ELR (cell line): ENCODE measurements at places on chromosomes 16 and 17.
A peak's percentile ranks its signal among the peaks of the same experiment; 100 is the strongest.

DNA sequence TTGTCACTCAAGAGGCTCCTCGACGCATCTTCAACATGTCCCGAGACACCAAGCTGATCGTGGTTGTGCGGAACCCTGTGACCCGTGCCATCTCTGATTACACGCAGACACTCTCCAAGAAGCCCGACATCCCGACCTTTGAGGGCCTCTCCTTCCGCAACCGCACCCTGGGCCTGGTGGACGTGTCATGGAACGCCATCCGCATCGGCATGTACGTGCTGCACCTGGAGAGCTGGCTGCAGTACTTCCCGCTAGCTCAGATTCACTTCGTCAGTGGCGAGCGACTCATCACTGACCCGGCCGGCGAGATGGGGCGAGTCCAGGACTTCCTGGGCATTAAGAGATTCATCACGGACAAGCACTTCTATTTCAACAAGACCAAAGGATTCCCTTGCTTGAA, 101.0 kb downstream of the HS3ST2 start:
- no peak for DNase-seq

- no peak for DNase-seq
These were observed 10.1 kb downstream of the TEKT5 start for GRCh38 chr16:10684511-10685151.

GRCh38 chr16:69906838-69907401, 44.2 kb upstream of the CLEC18A start:
- DNase-seq: peak; percentile 77

- DNase-seq: no peak
These were observed 144.5 kb downstream of the FTO start for GRCh38 chr16:53848277-53848942.

- no peak for DNase-seq
These were observed 32.3 kb upstream of the TANC2 start for GRCh38 chr17:62933501-62934385.

DNA sequence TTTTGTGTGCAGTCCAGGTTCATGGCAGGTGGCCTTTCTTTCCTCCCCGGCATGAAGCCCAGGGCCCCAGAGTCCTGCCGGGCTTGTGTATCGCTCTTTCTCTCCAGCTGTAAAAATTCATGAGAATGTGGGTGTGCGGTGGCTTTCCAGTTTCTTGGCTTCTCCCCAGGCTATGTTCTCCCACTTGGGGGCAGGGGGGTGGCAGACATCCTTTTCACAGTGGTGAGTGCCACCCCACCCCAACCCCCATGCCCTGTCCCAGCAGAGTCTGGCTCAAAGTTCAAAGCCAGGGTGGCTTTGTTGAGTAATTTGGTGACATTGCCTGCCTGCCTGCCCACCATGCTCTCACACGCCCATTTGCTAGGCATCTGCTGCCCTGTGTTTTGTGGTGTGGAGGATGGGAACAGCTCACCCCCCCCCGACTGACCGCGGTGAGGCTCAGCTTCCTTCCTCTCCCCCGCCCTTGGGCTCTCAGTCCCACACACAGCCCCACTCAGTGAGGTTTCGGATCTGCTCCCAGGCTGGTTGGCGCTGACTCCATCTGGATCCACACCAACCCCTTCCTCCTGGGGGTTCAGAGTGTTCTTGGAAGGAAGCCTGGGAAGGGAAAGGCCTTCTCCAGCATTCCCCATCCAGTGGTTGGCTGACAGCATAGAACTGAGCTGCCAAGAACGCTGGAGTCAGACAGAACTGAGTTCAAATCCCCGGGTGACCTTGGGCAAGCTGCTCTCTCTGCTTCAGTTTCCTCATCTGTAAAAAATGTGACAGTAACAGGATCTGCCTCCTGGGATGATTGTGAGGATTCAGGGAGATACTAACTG, 36.0 kb downstream of the CHD9 start:
- DNase-seq: peak; percentile 78

DNA sequence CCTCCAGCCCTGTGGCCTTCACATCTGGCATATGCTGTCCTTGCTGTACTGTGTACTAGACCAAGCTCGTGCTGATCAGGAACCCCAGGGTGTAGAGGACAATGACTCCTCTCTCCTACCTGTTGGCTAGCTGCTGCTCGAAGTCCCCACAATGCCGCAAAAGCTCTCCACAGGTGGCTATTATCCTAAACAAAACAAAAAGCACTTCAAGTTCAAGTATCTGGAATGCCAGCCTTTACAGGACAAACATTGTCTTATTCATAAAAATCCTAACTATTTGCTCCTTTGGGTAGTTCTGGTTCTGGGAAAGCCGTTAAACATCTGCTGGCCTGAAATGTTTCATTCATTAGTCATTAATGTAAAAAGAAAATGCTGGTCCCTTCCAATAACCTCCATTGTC, 42.8 kb downstream of the COG7 start:
- DNase-seq: peak; percentile 50

DNA sequence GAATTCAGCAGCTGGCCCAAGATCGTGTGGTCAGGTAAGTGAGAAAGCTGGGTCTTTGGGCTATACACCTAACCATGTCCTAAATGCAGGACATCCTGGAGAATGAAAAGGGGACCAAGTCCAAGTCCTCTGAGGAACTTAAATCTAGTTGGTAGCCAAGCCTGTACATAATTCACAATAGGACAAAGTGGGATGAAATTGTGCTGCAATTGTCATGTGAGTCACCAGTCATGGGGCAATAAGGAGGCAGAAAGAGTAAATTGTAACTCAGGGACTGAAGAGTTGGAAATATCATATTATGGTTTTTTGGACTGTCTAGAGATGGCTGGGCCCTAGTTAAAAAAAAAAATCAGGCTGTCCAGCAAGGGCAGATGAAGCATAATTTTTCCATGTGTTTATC, 202.6 kb downstream of the CYLD start:
- DNase-seq: no peak

GRCh38 chr16:56212144-56212543, 20.9 kb downstream of the GNAO1 start:
- DNase-seq: peak; percentile 74

- DNase-seq: peak; percentile 83
These were observed 621 bp downstream of the CEP95 start for GRCh38 chr17:64507413-64507782.

DNA sequence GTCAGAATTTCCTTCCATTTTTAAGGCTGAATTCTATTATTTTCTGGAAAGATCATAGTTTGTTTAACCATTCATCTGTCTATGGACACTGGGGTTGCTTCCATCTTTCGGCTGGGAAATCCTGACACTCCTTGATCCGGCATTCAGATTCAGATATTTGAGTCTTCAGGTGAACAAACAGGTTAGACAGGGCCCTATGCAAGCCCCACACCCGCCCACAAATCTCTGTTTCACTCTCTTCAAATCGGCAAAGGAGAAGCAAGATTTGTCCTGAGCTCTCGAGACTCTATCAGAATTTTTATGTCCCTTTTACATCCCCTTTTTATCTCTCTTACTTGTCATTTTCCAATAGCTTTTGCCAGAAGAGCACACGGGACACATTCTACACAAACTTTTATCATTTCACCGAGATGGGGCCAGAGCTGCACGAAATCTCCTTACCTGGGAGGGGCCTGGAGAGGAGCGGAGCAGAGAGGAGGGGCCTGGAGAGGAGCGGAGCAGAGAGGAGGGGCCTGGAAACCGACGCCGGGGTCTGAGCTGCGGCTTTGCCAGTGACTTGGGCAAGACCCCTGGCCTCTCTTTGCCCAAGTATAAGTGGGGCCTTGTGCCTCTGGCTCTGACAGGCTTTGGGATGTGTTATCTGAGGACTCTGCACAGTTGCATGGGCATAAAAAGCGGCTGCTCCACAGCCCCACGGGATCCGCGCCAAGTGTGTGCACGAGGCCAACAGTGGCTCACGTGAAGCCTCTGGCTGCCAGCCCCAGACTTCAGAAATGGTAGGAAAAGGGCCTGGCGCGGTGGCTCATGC, 54.3 kb upstream of the RBFOX3 start:
- DNase-seq: no peak

DNA sequence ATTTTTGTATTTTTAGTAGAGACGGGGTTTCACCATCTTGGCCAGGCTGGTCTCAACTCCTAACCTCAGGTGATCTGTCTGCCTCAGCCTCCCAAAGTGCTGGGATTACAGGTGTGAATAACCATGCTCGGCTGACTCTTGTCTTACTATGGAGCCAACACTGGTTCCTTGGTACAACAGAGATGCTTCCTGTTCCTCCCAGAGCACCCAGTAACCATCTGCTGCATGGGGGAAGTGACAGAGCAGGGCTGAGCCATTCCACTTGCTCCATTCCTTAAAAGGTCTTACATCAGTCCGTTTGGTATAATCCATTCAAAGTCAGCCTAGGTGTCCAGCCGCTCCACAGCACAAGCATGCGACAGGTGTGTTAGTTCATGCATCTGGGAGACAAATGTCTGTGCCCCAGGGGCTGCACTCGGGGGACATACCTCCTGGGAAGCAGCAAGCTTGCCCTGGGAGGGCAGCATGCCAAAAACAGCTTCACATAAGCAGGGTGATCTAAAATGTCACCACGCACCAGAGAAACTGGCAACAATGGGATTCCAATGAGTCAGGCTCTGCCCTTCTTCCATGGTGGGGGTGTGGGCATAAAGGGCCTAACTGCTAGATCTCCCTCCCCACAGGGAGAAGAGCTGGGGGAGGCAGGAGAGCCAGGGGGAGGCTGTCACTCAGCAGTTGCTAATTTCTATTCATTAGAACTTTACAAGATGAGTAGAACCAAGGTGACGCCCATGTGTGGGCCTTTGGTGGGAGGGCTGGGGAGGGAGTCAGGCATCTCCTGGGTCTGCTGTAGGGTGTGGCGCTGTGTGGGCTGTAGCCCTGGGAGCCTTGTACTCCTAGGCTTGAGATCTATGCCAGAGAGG, 35.5 kb downstream of the PIPOX start:
- no peak for DNase-seq

- DNase-seq: no peak
These were observed 92.5 kb upstream of the HAS3 start for GRCh38 chr16:69012906-69013305.

DNA sequence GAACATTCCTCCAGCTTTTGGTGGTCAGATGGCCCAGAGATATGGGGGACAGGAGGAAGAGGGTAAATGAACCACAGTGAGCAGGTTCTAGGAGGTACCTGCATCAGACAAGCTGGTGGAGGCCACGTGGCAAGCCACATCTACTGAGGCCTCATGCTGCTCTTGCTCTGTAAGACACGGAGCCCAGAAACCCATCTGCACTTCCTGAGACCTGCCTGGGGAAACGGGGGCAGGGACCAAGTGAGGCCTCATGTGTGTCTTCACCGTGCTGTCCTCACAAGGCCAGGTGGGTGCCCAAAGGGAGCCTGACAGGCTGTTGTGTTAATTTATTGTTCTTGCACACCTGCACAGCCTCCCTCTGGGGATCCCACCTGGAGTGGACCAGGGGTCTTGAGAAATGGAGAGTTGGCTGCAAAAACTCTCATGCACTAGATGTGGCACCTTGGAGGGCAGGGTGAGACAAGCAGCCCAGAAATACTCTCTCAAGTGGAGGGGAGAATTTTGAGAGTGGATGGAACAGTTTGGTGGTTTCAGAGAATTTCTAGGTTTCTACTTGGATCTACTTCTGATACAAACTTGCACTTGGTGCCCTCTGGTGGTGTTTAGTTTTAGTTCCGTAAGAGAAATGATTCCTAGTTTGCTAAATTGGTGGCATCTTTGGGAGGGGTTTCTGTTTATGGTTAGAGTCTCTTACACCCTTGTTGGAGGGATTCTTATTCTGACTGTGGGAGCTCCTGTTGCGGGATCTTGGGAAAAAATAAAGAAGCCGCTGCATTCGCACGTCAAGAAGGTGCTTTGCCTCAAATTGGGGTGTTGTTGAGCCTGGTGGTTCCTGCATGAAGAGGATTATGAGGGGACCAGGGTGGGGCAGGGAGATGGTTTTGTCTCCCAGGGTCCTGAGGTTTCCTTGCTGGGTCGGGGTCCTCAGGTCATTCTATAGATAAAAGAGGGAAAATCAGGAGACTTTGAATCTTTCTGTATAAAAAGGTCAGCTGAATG, 47.5 kb downstream of the SLC6A2 start:
- peak; percentile 72 for DNase-seq

- no peak for DNase-seq
These were observed 258.6 kb downstream of the SNX29 start for GRCh38 chr16:12235110-12235509.

DNA sequence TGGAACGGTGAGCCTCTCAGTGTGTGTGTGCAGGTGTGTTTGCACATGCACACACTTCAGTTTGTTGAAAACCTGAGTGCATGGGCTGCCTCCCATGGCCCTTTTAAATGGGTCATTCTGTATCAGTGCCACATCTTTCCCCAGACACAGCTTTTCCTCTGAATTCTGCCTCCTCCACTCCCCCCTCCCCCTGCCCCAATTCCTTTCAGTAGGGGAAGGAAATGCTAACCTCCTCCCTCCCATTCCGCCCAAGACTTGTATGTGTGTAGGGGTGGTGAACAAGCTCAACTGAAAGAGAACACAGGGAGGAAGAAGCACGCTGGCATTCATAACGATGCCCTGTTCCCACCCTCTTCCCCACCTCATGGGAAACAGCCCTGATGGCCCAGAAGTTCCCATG, 34.3 kb downstream of the C17orf75 start:
- DNase-seq: no peak

- no peak for DNase-seq
These were observed 64.7 kb downstream of the SOX9 start for GRCh38 chr17:72185564-72185963.

GRCh38 chr16:89096768-89097391, 3.2 kb downstream of the ACSF3 start:
- no peak for DNase-seq

DNA sequence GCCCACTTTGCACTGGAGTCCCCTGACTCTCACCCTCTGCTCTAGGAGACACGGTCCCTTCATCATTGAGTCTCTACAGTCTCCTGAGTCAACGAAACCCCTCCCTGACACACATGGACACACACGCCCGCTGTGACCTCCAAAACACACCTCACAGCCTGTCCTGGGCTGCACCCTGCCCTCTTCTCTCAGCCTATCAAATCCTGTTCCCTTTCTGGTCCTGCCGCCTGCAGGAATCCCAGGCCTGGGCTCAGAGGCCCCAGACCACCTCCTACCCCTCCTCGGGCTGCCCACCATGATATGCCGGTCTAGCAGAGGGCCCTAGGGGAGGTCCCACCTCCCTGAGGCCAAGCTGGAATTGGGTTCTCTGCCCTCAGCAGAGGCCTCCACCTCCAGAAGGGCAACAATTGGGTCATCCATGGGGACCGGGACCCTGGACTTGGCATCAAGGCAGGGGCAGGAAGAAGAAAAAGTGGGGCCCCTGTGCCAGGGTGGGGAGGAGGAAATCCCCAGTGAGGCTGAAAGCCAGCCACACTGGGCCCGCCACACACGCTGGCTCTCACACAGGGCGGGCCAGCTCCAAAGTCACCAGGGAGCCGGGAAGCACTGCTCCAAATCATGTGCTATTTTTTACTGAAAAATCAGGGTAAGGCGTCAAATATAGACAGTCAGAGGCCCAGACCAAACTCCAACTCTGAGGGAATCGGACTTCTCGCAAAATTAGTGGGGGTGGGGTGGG, 3.4 kb downstream of the PPP1R9B start:
- DNase-seq: peak; percentile 9

GRCh38 chr17:62067165-62068145, 2.4 kb upstream of the MED13 start:
- DNase-seq: no peak
